Cardiac muscle cell (in vitro differentiated cells and primary cell): ENCODE measurements at places on chromosomes 11 and 22. TPM values are rescaled to one million over a fixed set of nuclear protein-coding genes. Genes with fewer than 3 reads are reported as not detected.

Gene SLC22A9
- total RNA-seq, result 0.18 TPM in 1 of 2 replicates, not detected in the other

Gene OR52H1
- 0.46 and 0.83 TPM in 2 replicates for total RNA-seq

Gene PIK3IP1
- 7.2 and 9.8 TPM in 2 replicates for total RNA-seq

DNA sequence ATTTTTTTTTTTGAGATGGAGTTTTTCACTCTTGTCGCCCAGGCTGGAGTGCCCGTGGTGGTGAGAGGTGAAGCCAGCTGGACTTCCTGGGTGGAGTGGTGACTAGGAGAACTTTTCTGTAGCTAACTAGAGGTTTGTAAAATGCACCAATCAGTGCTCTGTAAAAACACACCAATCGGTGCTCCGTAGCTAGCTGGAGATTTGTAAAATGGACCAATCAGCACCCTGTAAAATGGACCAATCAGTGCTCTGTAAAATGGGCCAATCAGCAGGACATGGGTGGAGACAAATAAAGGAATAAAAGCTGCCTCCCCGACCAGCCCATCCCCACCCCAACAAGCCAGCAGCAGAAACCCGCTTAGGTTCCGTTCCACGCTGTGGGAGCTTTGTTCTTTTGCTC is 4.4 kb upstream of the RAPSN start:
- DNase-seq, result no peak

GRCh38 chr11:61900251-61900650 is 8.9 kb upstream of the FADS3 start:
- DNase-seq, result no peak

- no peak for DNase-seq
Observed at GRCh38 chr22:48249713-48250268, 1487.3 kb downstream of the TBC1D22A start.

Gene ZNF215
- total RNA-seq, result 0.86 and 1.6 TPM in 2 replicates

DNA sequence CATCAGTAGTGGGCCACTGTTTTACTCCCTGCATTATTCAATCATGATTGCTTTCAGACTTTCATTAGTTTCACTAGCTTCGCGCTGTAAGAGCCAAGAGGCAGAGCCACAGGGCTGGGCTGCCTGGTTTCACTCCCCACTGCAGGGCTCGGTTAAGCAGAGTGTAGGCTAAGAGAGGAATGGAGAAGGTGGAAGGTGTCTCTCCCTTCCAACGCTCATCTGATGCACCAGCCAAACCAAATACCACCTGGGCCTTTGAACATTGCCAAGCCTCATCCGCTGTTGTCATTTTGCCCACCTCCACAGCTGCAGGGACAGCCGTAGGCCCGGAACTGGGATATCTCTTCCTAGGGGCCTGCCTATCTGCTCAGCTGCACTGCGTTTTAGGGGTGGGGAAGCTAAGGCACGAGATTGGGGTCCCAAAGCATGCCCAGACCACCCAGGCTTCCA is 480 bp upstream of the SMARCB1 start:
- no peak for DNase-seq

Gene TRIM51
- not detected in 2 replicates for total RNA-seq

GRCh38 chr11:45901626-45902025 is 5.4 kb downstream of the FREY1 start:
- no peak for DNase-seq

GRCh38 chr11:103851166-103851651 is 185.2 kb upstream of the DDI1 start:
- no peak for DNase-seq

- no peak for DNase-seq
Observed at GRCh38 chr22:42434748-42435425, 2.7 kb upstream of the NFAM1 start.

DNA sequence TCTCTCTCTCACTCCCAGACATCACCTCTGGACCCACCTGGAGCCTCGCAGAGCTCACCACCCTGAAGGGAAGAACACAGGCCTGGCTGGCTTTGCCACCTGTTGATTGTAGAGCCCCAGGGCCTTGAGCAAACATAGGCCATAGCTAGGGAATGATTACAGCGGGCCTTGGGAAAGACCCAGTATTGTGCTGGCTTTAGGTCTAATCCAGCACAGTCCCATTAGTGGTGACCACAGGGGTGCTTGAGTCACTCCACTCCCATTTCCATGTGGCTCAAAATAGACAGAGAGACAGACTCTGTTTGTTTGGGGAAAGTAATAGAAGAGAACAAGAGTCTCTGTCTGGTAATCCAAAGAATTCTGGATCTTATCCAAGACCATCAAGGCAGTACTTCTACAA is 42.7 kb upstream of the FAM181B start:
- no peak for DNase-seq

GRCh38 chr11:60303661-60304060 is 23.2 kb downstream of the MS4A4A start:
- no peak for DNase-seq

Gene CHADL
- 3.3 and 4.0 TPM in 2 replicates for total RNA-seq

Gene CYB5R2
- 2.1 and 4.1 TPM in 2 replicates for total RNA-seq

GRCh38 chr22:38724926-38725571 is 19.3 kb downstream of the GTPBP1 start:
- peak; percentile 56 for DNase-seq

- DNase-seq, result peak; percentile 56
Observed at GRCh38 chr22:46763051-46763705, 728 bp downstream of the TBC1D22A start.

DNA sequence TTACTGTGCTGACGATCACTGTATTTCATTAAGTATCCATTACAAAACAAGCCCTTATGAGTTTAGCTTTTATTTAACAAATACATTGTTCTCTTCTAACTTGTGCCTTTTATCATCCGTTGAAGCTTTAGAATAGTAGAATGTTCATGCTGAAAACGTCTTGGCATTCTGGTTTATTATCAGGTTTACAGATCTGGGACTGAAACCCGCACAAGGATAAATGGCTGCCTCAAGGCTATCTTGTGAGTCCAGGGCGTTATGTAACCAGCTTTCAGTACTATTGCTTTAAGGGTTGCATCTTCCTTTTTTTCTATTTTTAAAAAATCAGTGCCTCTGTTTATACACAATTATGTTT is 66.6 kb upstream of the PRODH start:
- DNase-seq, result no peak

Gene SYT7
- total RNA-seq, result 8.7 and 12.1 TPM in 2 replicates

GRCh38 chr22:34283844-34284243 is 363.6 kb upstream of the LARGE1 start:
- DNase-seq, result no peak
